ENCODE measurements at places on chromosomes 5 and 9. TPM values are rescaled to one million over a fixed set of nuclear protein-coding genes. Genes with fewer than 3 reads are reported as not detected.

GRCh38 chr9:5518171-5518936 is 8.0 kb downstream of the PDCD1LG2 start:
- peaks cover 54% of the 10 kb centered on the region for H3K36me3 ChIP-seq
- H3K4me3 ChIP-seq, result peak overlapping the region; percentile 21
- no peaks in the 10 kb centered on the region for H3K27me3 ChIP-seq
- peaks cover 62% of the 10 kb centered on the region for H3K4me1 ChIP-seq
- peak overlapping the region; percentile 64 for H3K27ac ChIP-seq

DNA sequence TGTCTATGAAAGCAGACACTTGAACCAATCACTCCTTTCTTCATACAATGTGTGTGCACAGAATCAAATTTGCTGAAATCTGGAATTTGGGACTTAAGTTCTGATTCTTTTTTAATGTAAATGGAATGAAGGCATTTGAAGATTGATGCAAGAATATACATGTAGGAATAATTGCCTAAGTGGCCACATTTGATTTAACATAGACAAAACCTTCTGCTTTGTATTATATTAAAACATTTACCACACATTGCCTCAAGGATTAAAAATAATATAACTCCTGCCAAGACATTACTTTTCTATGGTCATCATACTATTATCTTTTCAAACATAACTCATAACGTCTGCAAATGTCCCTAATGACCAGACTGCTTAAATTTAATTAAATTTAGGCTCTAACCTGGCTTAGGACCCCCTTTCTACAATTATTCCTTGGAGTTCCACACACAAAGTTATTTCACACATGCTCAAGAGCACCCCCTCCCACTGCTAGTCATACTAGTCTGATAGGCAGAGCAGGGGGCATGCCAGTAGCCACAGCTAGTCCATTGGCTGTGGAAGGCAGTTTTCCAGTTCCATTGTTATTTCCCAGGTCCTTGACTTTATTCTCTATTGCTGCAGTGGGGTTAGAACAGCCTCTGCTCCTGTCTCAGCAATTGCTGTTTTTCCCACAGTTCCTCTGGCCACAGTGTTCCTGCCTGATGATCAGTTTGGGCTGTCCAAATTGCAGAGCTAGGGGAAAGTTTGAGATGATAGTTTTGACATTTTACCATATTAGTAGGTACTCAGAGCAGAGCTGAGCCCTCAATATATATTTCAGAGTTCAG is 360.6 kb upstream of the GRAMD2B start:
- H3K27me3 ChIP-seq, result no peaks in the 10 kb centered on the region
- H3K27ac ChIP-seq, result no peak overlapping the region
- no peak overlapping the region for H3K4me3 ChIP-seq

GRCh38 chr5:177300951-177301350 is 2.6 kb downstream of the RAB24 start:
- H3K4me3 ChIP-seq, result no peak overlapping the region
- H3K4me1 ChIP-seq, result peaks cover 53% of the 10 kb centered on the region
- peaks cover 25% of the 10 kb centered on the region for H3K36me3 ChIP-seq
- peaks cover 17% of the 10 kb centered on the region for H3K27me3 ChIP-seq
- peak overlapping the region; percentile 87 for H3K27ac ChIP-seq

Gene NEUROG1
- total RNA-seq, result not detected

- DNase-seq, result no peak
- no peaks in the 10 kb centered on the region for H3K36me3 ChIP-seq
- peaks cover 10% of the 10 kb centered on the region for H3K27me3 ChIP-seq
These were observed 41.1 kb downstream of the F2R start for GRCh38 chr5:76757049-76757448.

DNA sequence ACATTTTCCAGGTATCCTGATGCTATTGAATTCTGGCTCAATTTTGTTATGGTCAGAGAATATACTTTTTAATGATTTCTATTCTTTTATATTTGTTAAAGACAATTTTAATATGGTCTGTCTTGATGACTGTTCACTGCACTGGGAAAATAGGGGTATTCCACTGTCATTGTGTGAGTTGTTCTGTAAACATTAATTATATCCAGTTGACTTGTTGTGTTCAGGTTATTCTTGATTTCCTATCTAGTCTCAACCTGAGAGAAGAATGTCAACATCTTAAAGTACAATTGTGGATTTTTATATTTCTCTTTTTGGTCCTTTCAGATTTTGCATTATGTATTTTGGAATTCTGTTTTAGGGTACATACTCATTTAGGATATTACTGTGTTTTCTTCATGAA is 59.9 kb upstream of the EXOC3 start:
- no peak overlapping the region for H3K27ac ChIP-seq
- H3K4me1 ChIP-seq, result peaks cover 63% of the 10 kb centered on the region
- peaks cover 84% of the 10 kb centered on the region for H3K36me3 ChIP-seq
- H3K27me3 ChIP-seq, result peaks cover 5% of the 10 kb centered on the region
- H3K4me3 ChIP-seq, result no peak overlapping the region
- no peak for DNase-seq

Gene SPINK7
- total RNA-seq, result not detected

Measured in HFFc6 (cell line).